ENCODE measurements at places on chromosomes 1 and 21.

DNA sequence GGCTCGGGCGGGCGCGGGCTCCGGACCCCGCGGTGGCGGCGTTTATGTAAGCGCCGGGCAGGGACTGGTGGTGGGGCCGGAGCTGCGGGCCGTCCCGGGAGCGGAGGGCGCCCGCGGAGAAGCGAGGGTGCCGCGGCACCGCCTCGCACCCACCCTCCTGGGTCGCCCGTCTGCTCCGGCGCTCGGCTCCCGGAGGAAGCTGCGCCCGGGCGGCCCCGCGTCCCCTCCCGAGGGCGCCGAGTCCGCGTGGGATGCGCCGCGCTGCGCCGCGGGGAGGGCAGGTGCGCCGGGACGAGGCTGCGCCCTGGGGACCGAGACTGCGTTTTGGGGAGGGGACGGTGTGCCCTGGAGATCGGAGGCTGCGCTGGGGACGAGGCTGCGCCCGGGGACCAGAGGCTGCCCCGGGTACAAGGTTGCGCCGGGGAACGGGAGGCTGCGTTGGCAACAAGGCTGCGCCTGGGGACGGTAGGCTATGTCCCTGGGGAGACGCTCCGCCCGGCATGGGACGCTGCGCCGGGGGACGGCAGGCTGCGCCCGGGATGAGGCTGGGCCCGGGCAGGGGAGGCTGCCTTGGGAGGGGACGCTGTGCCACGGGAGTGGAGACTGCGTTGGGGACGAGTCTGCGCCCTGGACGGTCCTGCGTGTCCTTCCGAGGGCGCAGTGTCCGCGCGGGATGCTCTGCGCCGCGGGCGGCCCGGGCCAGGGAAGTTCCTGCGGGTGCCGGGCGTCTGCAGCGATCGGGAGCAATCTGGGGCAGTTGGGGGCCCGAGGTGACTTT is 627 bp downstream of the ADARB1 start:
- DNase-seq = no peak

GRCh38 chr21:28580585-28580984 is 412.1 kb downstream of the LTN1 start:
- DNase-seq = no peak

DNA sequence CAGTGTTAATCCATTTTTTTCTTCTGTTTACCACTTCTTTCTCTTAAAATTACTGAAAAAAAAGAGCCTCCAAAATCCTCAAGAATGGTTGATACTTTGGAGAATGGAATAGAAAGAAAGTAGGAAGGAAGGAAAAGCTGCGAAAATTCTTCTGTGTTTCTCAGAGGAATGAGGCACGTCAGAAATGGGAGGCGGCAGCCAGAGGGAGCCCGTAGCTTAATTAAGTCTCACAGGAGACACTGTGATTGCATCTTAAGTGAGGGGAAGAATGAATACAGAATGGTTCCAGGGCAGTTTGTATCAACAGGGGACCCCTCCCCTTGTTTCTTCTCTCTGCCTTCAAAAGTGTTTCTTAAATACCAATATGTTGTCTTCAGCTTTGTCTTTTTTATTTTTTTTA is 1099.5 kb downstream of the PLA2G4A start:
- no peak for DNase-seq

DNA sequence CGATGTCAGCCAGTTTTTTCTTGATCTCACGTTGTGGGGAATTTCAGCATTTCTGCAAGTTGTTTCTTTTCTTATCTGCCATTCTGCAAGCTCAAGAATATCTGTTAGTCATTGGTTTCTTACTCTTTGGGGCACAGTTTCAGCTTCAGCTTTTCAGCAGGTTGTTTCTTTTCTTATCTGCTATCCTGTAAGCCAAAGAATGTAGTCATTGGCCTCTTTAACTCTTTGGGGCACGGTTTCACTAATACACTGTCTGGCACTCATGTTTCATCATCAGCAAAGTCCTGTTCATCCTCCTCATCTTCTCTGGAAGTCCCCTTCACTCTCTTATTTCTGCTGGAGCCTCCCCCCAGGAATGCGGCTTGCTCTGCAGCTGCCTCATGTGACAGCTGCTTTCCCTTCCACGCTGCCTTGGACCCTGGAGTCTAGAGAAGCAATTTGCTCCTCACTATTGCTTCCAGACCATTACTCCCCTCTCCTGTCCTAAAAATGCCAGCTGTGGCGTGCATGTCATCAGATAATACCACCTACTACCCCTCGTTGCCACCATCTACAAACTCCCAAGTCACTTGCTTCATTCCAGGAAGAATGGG is 67.0 kb upstream of the CACNA1E start:
- DNase-seq = no peak

- DNase-seq = no peak
Observed at GRCh38 chr1:243748706-243749283, 101.2 kb downstream of the AKT3 start.

DNA sequence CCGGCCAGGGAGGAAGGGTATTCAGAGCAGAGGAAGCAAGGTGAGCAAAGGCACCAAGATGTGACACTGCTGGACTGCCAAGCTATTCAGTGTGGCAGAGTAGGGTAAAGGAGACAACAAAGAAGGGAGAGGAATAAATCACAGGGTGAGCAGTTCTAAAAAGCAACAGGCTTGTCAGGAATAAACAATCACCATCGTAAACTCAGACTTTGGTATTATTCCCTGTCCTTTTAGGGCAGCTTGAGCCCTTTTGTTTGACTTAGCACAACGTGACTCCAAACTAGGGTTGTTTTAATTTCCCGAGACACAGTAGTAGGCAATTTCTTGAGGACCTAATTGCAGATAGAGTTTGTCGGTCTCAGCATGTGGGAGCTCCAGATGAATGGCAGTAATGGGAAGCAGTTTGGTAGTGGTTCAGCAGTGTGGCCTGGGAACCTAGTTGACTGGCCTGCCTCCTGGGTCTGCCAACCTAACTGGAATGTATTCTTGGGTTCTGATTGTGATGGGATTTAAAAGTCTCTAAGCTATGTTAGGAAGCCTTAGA is 4.3 kb downstream of the CR1L start:
- DNase-seq = no peak

- DNase-seq = no peak
Observed at GRCh38 chr1:98919211-98919610, 85.5 kb downstream of the PLPPR5 start.

DNA sequence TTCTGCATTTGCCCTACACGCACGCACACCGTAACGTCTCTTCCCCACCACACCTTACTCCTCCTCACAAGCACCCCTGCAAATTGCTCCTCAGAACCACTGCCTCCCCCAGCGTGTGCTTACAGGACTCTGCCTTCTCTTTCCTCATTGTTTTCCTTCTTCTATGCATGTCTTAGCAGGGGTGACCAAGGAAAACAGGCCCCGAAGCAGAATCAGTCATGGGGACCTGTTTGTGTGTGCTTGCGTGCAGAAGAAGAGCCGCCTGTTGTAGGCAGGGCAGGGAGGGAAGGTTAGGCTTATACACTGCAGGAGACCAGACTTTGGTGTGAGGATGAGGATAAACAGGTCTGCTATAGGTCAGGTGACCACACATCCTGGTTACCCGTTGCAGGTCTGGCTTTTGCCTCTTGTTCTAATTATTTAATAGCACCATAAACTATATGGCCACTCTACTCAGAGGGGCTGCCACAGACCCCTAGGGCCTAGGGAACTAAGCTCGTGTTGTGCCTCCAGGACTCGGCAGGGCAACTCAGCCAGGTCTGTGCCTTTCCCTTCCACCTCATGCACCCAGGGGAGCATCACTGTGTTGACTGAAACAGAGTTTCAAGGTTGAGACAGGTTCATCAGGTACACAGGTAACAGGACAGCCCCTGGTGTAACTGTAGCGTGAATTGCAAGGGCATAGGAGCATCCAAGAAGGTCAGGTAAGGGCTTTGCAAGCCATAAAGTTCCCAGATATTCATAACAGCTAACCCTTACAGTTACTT is 60.8 kb upstream of the EPS8L3 start:
- DNase-seq = no peak

GRCh38 chr1:158246650-158247049 is 7.6 kb upstream of the CD1A start:
- no peak for DNase-seq

- no peak for DNase-seq
Observed at GRCh38 chr1:39104158-39105060, 78.3 kb downstream of the NDUFS5 start.

DNA sequence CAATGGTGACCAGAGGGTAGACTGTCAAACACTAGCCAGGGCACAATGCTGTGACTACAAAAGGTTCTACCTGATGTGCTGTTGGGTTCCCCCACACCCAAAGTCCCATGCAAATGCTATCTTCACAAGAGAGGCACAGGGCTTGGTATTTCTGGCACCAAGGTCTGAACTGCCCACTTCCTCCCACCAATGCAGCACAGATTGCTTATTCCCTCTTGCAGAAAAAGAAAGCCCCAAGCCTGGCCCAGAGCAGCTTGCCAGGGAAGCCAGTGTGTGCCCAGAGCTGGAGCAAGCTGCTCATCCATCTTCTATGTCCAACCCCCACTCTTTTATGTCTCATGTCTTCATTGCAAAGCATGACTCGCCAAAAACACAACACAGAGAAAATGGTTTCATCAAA is 149.4 kb upstream of the CAMK1G start:
- no peak for DNase-seq

DNA sequence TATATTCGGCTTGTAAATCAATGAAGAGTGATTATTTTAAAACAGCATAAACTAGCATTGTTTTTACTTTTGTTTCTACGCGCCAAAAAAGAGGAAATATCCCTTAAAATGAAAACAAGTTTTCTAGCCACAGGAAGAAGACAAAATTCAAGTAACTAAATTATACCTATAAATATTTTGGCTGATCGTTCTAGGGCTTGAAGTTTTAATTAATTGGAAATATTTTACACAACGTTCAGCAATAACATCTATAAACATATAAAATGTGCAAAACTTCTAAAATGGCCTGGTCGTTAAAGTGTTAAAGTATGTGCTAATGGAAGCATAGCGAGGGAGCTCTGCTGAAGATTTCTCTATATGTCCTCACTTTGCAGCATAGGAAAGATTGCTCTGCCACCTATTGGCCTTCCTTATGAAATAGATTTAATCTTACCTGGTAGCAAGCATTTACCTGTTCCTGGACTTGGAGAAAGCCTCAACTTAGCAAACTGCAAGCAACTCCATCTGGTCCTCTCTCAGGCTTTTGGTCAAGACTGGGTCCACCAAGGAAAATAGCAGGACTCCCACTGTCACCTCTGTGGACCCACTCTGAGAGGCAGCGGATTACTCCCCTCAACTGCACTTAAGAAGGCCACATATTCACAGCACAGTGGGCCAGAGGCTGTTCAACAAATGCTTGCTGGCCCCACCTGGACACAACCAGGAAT is 351.3 kb upstream of the RUNX1 start:
- peak; percentile 10 for DNase-seq

DNA sequence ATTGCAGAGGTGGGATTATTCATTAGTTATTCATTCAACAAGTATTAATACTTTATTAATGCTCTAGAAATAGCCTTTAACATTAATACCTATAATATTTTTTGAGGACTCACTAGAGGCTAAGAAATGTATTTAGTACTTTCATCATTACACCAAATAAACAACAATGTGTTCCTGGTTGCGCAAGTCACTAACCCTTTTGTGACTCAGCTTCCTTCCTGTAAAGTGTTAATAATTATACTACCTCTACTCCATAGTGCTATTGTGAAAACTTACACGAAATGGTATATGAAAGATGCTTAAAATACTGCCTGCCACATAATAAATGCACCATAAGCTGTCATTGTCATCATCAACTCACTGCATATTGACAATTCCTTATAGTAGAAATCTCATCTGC is 431.0 kb downstream of the DPYD start:
- DNase-seq = no peak

DNA sequence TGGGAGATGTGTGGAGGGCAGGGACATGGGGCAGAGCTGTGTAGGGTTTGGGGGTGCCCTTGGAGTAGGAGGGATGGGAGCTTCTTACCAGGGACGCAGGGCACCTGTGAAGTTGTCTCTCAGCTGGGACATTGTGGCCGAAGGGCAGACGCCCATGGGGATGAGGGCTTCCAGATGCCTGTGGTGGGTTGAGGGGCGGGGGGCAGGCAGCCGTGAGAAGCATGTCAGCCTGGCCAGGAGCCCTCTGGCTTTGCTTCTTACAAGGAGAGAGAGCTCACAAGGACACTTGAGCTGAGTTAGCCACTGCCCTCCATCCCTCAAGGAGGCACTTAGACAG is 8.5 kb downstream of the A3GALT2 start:
- DNase-seq = no peak

DNA sequence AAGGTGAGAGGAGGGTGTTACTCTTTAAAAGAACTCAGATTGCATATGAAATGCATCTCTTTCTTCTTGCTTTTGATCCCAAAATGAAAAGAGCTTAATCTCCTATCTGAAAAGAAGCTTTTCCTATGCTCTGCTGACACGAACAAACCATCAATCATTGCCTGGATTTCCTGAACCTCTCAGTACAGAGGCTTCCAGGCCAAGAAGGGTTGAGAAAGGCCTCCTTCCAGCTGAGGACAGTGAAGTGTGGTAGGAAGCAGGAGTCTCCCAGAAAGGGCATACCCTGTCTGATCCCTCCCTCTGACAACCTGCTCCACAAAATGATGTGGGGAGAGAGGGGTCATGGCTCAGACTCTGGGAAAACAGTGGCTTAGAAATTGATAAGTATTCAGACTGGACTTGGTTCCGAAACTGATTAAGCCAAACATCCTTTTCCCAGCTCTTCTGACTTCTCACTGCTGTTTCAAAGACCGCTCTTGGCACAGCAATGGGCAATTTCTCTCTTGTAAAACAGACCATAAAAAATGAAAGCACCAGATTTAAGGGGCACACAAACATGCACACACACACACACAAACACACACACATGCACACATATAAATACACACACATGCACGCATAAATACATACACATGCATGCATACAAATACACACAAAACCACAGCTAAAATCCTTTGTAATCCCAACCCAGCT is 310.3 kb downstream of the SIPA1L2 start:
- DNase-seq = no peak

DNA sequence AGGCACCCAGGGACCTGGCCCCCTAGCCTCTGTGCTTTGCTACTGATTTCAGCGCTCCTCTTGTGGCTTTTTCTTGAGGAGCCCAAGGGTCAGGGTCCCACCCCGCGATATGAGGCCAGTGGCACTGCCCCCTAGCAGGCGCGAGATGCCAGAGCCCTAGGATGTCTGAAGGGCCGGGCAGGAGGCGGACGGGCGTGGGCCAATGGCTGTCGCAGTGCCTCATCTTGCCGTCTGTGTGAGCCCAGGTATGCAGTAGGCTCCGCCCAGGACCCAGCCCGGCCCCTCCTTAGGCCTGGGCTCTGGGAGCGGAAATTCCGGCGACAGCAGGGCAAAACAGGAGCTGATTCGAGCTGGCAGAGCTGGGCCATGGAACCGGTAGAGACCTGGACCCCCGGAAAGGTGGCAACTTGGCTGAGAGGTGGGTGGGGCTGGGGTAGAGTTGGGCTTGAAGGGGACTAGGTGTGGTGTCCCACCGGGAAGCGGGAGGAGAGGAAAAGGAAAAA is at the start of gene CNKSR1:
Gene CNKSR1, plus strand, starts transcription at position 310 of the 503 bp plus-strand sequence. Its CDS starts 57 bp downstream, at position 367.
- no peak for DNase-seq

GRCh38 chr1:183958958-183959357 is 78.6 kb downstream of the COLGALT2 start:
- no peak for DNase-seq
